ENCODE measurements at places on chromosomes 1 and 21.

- DNase-seq: no peak
Measured at GRCh38 chr1:40582116-40582515, 50.7 kb downstream of the ZNF684 start.

DNA sequence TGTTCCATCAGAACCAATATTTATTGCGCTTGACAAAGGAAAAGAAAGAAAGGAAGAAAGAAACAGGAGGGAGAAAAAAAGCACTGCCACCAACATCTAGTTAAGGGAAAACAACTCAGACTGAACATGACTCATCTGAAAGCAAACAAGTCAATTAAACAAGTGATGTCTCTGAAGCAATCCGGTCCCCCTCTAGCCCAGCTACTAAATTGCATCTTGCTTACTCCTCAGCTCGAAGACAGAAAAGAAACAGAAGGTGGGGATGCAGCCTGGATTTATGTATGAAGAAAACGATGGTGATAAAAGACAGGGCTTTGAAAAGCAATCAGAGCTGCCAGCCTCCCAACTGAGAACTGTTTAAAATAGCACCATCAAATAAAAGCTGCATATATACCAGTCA, 188.2 kb downstream of the OMA1 start:
- no peak for DNase-seq

GRCh38 chr1:25066731-25067517, 136.8 kb upstream of the RUNX3 start:
- no peak for DNase-seq

DNA sequence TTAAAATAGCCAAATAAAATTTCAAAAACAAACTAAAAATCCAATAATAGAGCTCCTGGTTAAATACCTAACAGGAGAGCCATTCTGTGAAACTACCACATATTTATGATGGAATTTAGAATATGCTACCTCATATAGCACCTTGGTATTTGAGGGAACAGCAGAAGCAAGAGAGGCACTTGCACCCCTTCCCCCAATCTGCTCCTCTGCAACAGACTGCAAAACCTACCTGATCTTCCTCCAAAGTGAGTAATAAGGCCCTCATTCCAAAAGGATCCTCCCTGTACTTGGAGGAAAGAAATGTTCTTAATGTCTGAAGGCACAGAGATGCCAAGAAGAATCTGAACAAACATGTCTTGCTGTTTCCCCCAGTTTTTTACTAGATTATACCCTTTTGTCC, 28.1 kb upstream of the RNPC3 start:
- no peak for DNase-seq

DNA sequence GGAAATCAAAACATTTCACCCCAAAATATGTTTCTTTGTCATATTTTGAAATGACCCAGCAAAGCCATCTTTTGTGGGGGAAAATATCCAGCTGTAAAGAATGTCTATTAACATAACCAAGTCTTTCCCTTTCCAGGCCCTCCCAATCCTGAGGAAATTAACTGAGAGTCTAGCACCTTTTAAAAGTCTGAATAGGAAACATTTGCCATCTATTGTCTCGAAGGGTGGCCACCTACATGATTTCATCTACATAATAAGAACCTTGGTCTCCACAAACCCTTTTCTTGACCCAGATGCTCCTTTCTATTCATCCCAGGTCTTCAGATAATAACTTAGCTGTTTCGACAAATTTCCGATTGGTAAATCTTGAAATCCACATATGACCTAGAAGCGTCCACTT, 5.4 kb upstream of the MT1HL1 start:
- DNase-seq: no peak

GRCh38 chr1:1282998-1283397, 2.8 kb downstream of the SCNN1D start:
- no peak for DNase-seq

DNA sequence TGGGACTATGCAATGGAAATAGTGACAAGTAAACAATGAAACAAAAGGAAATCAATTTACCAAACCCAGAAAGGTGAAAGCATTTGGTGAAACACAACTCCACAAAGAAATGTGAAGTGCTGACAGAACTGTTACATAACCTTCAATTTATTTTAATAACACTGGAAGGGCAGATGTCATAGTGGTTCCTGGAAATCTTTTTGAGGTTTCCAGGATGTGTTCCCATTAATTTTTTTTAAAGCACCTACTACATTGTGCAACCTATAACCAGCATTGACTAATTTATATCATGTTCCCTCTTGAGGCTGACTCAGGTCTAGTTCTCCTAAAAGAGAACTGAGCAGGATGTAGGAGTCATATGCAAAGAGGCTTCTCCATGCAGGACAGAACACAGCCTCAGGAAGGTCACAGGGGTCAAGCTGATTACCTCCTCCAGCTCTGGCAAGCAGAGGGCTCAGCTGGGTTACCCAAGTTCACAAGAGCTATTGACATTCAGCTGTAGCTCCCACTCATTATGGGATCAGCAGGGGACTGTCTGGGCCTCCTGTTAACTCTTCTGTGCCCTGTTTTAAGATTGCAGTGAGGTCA, 157.1 kb upstream of the NRIP1 start:
- no peak for DNase-seq

- DNase-seq: no peak
Measured at GRCh38 chr1:18941221-18942141, 15.0 kb downstream of the IFFO2 start.

DNA sequence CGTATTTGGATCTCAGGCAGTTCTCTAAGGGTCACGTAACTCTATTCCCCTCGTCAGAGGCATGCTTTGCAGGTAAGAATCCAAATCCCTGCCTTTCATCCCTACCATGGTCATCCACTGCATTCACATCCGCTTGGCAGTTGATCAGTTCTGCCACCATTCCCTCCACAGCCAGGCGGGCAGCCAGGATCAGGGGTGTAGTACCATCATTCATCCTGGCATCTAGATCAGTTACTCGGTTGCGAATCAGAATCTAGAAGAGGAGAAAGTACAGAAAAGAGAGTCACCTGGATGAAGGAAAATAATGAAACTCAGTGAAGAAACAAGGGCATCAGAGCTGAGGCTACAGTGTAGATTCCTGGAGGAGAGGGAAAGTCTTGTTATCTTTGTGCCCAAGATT, 22.0 kb upstream of the ADAM30 start:
- no peak for DNase-seq

DNA sequence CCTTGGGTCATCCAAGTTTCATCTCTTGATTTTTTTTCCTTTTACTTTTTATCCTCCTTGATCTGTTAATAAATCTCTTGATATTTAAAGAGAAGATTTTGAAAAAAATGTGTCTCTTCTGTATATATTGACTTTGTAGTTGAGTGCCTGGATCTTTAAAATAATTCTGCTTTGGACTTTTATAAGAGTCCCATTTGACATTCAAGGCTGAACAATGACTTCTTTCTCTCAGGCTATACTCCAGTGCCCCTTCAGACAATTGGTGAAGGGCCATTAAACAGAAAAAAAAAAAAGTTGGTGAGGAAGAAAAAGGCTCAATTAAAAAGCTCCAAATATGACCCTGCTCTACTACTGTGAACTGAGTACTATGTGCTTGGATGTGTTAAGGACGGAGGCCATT, 40.9 kb upstream of the CITED4 start:
- no peak for DNase-seq

- DNase-seq: peak; percentile 31
Measured at GRCh38 chr1:100353071-100353801, 930 bp downstream of the CDC14A start.

DNA sequence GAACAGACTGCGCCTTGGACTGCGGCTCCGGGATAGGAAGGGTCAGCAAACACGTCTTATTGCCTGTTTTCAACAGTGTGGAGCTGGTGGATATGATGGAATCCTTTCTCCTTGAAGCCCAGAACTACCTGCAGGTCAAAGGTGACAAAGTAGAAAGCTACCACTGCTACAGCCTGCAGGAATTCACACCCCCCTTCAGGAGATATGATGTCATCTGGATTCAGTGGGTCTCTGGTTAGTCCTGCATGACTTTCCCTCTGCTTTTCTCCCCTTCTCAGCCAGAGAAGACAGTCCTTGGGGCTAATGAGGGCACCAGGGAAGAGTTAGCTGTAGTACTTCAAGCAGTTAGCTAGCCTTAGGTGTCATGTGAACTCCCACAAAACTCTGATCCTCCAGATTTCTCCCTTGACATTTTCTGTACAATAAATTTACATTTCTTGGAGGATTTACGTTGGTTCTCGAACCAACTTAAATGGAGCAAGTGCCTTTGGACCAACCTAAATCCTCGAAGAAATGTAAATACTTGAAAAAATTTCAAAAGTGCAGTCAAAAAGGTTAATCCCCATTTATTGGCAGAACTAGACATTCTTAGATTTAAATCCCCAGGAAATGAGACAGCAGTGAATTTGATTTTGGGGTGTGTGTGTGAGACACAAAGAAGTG, 20.9 kb downstream of the NTMT2 start:
- DNase-seq: no peak

GRCh38 chr1:16082283-16083038, 9.0 kb upstream of the FAM131C start:
- DNase-seq: peak; percentile 5

GRCh38 chr1:48676822-48677221, 99.9 kb downstream of the BEND5 start:
- DNase-seq: no peak

DNA sequence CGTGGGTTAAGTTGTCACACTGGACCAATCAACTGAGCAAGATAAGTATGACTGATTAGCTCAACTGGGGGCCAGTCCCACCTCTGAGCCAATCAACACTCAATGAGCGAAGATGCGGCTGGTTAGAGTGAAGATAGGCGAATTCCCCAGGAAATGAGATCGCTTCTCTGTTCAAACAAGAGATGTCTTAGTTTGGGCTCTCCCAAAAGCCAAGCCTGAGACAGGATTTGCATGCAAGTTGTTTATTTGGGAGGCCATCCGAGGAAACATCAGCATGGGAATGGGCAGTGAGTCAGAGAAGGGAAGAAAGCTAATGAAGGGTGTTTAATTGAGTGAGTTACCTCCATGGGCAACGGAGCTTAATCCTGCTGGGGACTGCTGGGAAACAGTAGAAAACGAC, 4.9 kb upstream of the GJB5 start:
- no peak for DNase-seq

GRCh38 chr1:193730017-193730416, 543.6 kb upstream of the B3GALT2 start:
- DNase-seq: no peak

- no peak for DNase-seq
Measured at GRCh38 chr1:198352975-198353695, 187.3 kb downstream of the ATP6V1G3 start.

GRCh38 chr1:182110635-182111034, 49.1 kb upstream of the ZNF648 start:
- no peak for DNase-seq

GRCh38 chr21:34129039-34129891, 55.9 kb downstream of the MRPS6 start:
- DNase-seq: no peak
